CD8-positive, alpha-beta memory T cell (primary cell): ENCODE measurements at places on chromosomes 3 and 15.

GRCh38 chr3:191963182-191963581, 502.2 kb downstream of the PYDC2 start:
- DNase-seq: no peak

DNA sequence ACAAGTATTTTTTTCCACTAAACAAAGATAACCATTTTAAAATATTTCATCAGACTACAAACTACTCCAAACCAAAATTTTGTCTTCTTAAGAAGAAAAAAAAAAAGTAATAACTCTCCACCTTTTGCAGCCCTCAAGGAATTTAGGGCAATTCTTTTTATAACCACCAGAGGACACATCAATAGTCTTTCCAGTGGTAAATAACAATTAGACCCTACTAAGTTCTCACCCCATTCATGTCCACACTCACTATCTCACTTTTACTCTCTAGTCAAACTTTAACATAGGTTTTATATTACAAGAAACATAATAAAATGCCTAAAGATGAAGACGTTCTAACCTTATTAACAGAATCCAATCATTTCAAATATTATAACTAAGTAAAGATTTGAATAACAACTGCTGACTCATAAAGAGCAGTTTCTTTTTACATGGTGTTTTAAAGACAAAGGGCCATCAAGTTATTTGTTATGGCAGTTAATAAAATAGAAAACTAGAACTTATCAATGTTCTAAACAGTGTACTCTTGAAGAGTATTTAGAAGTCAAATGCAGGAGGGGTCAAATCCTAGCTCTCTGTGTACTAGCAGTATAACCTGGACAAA, 33.0 kb downstream of the CCDC39 start:
- no peak for DNase-seq

GRCh38 chr3:23294770-23295387, 91.8 kb downstream of the UBE2E2 start:
- DNase-seq: no peak

- DNase-seq: no peak
Observed at GRCh38 chr3:129263161-129263910, 13.9 kb downstream of the COPG1 start.

- DNase-seq: no peak
Observed at GRCh38 chr15:84967380-84967779, 14.3 kb upstream of the PDE8A start.

DNA sequence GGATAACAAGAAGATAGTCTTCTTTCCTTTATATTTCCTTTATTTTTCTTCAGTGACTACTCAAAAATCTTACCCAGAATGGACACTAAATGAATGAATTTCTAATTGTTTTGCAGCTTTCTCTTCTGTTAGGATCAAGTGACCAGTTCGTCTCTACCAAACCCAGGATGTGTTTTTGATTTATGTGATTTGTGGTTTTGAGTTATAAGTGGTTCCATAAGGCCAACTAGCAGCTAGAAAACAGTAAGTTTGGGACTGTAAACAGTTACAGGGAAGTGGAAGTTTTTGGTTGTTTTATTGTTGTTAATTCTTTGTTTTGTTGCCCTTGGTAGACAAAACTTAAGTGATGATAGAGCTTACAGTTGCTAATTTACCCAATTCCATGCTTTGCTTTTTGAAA, 456.5 kb downstream of the IL5RA start:
- DNase-seq: no peak

- no peak for DNase-seq
Observed at GRCh38 chr3:177602601-177603147, 405.4 kb upstream of the TBL1XR1 start.

- no peak for DNase-seq
Observed at GRCh38 chr15:62094388-62094787, 27.6 kb downstream of the C2CD4A start.

- DNase-seq: no peak
Observed at GRCh38 chr3:79598594-79598993, 169.2 kb downstream of the ROBO1 start.

DNA sequence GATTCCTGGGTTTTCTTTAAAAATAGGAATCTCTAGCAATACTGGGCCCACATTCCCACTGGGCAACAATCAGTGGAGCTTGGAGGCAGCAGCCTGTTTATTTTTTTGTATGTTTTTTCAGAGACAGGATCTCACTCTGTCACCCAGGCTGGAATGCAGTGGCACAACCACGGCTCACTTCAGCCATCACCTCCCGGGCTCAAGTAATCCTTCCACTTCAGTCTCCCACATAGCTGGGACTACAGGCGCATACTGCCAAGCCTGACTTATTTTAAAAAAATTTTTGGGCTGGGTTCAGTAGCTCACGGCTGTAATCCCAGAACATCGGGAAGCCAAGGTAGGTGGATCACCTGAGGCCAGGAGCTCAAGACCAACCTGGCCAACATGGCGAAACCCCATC, 29.1 kb upstream of the GNB5 start:
- DNase-seq: no peak
